ENCODE measurements at places on chromosomes 1 and 21.

GRCh38 chr21:41684381-41685245, 82.2 kb downstream of the RIPK4 start:
- DNase-seq = no peak

DNA sequence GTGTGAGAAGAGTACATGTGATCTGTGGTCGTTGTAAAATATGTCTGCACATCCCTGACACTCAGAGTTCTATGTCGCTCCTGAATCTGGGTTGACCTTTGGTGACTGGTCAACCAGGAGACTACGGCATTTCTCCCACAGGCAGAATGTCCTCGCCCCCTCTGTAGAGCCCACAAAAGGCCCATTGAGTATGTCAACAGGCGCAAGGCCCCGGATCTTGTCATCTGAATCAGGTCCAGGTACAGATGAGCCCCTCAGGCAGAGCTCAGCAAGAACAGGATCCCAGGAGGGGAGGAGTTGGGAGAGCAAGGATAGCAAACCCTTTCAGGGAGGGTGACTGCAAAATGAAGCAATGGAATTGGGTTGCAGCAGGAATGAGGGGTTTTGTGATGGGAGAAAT, 126.5 kb downstream of the MATN1 start:
- no peak for DNase-seq

- no peak for DNase-seq
Measured at GRCh38 chr21:33039536-33039935, 13.8 kb downstream of the OLIG2 start.

DNA sequence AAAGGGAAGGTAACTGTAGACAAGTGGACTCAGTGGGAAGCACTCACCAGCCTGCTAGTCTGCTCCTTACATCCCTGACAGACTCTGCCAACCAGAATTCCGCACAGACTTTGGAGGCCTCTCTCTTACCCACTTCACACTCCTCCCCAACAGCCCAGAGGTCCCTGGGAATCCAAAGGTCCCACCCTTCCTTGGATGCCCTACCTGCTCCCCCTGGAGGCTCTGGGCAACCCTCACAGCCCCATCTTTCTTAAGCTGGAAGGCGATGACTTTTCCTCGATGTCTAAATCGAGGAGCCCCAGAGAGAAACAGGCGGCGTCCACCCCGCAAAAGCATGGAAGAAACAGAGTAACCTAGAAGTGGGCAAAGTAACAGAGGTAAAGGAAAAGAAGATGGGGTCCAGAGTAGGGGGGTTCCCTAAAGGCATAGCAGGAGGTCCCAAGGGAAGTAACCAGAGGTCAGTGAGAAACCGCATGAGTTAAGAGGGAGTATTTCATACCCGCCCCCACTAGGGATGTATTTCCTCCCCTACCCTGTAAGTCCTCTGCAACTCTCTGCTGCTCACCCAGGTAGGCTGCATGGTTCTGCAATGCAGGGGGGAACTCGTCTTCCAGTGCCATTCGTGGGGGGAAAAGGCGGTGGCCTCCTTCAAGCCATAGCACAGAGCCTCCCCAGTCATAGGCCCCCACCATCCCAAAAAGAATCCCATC, 8.4 kb downstream of the ITGA10 start:
- DNase-seq = no peak

GRCh38 chr1:59237900-59238299, 59.0 kb upstream of the FGGY start:
- no peak for DNase-seq

- no peak for DNase-seq
Measured at GRCh38 chr1:100750005-100750885, 30.7 kb downstream of the VCAM1 start.

- no peak for DNase-seq
Measured at GRCh38 chr1:1832820-1833219, 54.5 kb upstream of the NADK start.

- DNase-seq = no peak
Measured at GRCh38 chr1:17193222-17194132, 11.5 kb upstream of the PADI1 start.

DNA sequence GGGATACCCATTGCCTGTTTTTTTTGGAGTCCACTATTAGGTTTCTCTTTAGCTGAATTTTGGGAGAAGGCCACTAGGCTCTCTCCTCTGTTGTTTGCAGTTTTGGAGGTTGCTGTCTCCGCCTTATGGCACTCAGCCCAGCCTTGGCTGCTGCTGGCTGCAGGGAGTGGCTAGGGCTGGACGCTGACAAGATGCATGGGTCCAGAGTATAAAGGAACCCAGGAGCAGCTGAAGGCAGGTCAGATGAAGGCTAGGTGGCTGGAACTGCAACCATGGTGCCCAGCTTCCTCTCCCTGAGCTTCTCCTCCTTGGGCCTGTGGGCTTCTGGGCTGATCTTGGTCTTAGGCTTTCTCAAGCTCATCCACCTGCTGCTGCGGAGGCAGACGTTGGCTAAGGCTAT, at the start of gene CYP4B1:
TSS of gene CYP4B1 (plus strand) at position 237 of the 400 bp plus-strand sequence. CDS start at position 273, 36 bp downstream.
- DNase-seq = no peak

- DNase-seq = no peak
Measured at GRCh38 chr1:204201348-204202040, 5.2 kb upstream of the KISS1 start.

DNA sequence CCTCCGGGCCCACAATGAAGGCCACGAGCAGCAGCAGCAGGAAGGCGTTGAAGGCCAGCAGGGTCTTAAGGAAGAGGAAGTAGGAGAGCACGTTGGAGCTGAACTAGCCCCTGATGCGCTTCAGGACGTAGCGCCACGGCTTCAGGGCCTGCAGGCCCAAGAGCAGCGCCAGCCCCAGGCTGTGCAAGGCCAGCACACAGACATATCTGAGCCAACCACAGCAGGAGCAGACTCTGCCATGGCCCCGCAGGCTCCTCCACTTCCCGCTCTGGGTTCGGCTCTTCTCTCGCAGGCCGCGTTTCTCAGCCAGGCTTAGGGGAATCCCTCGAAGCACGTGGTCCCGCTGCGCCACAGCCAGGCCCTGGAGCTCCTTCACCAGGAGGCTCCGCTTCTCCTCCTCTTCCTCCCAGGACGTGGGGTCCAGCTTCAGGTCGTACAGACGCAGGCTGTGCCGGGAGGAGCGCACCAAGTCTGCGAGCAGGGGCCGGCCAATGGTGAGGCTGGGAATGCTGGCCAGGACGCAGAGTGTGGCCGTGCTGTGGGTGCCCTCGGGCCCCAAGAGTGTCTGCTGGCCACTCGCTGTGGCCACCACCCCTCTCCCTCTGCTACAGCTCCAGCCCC, 41.7 kb downstream of the ZNF691 start:
- DNase-seq = no peak

GRCh38 chr1:147753081-147753480, 7.3 kb downstream of the GJA5 start:
- DNase-seq = no peak

DNA sequence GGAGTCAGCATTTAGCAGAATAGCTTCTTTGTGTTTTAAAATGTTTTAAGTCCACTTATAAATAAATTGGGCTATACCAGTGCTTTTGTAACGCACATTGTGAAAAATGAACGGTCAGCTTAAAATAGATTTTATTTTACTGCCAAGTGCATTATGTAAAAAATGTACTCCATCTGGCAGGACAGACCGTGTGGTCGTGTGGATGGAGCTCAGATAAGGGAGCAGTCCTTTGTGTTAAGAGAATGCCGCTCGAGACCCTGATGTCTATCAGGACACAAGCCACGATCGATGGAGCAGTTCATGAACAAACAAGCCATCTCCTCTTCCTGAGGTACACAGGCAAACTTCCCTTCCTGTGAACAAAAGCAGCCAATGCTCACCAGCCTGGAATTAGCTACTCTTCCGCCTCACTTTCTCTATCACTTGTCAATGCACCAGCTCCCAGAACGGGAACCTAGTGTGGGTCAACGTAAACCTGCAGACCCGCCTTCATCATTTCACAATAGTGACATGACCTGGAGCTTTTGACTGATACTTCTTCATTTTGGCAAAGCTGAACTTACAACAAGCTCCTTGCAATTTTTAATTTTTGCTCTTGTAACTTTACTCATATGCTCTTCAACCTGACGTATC, 243.5 kb downstream of the TGFB2 start:
- DNase-seq = no peak

DNA sequence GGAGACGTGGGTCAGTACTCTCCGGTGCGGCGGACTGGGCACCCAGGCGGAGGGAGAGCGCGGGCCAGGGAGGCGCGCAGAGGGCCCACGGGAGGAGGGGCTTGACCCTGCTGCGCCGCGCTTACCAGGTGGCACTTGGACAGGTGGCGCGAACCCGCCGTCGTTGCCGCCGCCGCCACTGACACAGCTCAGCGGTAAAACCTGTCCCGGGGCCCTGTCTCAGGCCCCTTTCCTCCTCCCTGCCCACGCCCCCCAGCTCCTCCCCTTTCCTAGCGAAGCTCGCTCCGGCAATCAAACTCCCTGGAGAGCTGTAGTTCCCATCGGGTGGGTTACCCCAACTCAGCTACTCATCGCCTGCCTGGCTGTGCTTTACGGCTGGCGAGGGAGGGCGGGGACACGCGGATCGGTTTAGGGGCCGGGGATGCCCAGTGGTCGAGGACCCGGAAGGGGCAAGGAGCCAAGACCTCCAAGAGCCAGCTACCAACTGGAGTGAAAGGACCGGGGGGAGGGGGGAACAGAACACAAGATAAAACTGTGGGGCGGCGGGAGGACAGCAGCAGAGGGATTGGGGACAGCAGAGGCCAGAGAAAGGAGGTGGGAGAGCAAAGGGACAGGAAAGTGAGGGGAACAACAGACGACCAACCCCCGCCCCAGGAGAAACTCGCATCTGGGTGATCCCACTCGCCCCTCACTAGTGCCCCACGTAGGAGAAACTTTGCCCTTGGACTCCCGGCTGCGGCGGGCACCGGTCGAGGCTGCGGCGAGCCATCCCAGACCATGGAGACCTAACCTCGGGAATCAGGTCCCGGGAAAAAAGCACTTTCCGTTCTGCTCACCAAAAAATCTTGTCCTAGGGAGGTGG, 2.9 kb downstream of the GFI1 start:
- DNase-seq = peak; percentile 77

DNA sequence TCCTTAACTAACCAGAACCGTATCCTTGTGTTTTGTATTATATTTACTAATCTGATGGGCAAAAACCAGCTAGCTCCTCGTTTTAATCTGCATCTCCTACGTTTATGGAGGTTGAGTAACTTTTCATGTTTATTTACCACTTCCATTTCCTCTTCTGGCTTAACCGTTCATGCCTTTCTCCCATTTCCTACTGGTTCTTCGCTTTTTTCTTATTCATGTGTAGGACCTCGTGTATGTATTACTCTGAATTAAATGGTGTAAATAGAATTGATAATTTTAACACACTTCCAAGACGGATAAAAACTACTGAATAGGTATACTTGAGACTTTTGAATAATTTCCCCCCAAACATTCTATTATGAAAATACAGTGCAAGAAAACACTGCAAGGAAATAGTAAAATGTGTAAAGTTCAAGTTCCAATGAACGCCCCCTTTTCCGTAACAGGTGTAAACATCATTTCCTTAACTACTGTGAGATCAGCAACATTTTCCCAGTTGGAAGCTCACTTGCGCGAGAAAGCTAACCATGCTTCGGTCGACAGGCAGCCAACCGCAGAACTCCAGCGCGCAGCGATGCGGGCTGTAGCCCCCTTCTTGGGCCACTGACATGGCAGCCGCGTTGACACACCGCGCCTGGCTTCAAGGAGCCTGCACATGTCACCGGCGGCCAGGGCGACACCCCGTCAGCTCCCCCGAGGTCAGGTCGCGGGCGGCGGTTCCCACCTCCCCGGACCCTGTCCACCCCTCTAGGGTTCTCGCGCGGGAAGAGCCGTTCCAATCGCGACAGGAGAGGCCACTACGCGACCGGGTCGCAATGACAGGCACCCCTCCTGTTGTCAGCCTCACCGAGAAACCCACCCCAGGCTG, 816 bp downstream of the EDEM3 start:
- peak; percentile 37 for DNase-seq

GRCh38 chr1:43934101-43934985, 742 bp downstream of the ARTN start:
- peak; percentile 50 for DNase-seq

- DNase-seq = no peak
Measured at GRCh38 chr1:151583796-151584195, 28.1 kb upstream of the SNX27 start.

GRCh38 chr1:158124999-158125398, 55.7 kb upstream of the CD1D start:
- DNase-seq = peak; percentile 58

DNA sequence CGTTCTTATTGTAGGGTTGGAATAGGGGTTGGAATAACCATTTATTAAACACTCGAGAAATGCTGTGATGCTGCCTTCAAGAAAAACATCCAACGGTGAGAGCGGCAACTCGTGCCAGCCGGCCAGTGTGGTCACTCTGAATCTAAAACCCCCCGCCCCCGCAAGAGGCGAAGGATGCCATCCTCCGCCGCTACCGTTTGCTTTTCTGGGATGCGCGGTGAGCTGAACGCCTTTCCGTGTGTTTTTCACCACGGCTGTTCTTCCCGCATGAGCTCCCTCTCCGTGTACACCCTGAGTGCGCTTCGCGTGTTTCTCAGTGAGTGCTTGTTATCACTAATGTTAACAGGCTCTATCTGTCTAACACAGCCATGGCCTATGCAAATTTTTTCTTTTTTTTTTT, 42.0 kb upstream of the RIPK4 start:
- no peak for DNase-seq

DNA sequence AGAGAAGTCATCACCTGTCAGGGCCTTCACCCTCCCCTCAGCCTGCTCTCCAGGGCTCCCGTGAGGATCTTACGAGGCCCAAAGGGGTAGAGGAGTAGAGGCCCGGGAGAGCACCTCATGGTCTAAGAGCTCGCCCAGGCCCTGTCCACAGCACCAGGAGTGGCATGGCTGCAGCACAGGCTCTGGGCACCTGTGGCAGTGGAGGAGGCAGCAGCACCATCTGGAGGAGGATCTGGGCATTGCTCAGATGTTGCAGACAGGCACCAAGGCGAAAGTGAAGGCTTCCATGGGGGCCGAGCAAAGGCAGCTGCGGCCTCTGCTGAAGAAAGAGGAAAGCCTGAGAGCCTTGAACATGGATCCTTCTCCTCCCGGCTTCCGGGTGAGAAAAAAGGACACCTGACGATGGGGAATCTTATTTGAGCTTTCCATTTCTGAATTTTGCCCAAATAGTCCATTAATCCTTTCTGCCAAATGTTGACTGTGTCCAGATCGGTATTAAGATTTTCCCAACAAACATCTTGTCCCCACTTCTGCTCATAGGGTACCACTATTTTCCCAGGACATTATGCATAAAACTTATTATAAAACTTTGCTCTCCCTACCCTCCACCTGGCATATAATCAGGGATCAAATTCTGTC, 604.7 kb downstream of the PTPRC start:
- peak; percentile 69 for DNase-seq
